ENCODE measurements at places on chromosomes 5 and 9. TPM values are rescaled to one million over a fixed set of nuclear protein-coding genes. Genes with fewer than 3 reads are reported as not detected.

DNA sequence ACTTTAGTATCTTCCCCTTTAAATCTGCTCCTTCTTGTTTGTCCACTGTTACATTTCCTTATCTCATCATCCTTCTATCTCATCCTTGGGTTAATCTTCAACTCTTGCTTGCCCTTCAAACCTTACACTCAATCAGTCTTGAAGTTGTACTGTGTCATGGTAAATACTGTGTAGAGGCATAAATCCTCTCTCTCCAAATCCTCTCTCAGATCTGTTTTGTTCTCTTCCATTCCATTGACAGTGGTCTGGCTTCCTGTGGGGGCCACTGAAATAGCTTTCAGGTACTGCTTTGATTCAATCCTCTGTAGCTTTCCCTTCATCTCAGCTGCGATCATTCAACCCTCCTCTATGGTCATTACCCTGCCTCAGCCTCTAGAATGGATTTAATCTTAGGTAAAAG lies 104.0 kb downstream of the PLCXD3 start:
- no peak for DNase-seq

GRCh38 chr9:99002706-99003105 lies 59.0 kb downstream of the COL15A1 start:
- DNase-seq: no peak

GRCh38 chr5:138600446-138600845 lies 25.2 kb upstream of the HSPA9 start:
- no peak for DNase-seq

DNA sequence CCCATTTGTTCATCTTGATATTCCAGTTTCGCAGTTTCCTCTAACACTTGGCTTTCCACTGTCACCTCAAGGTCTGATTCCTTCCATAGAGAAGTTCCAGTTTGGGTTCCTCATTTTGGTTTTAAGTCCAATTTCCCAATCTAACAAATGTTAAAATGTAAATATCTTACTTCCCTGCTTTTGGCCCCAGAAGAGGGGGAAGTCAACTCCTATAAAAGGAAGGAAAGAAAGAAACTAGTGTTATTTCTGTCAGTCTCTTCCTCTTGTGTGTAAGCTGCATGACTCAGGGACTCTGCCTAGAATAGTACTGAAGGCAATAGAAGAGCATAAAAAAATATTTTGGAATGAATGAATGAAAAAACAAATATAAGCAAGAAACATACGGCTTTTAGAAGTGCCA lies 127.5 kb upstream of the CCNG1 start:
- DNase-seq: no peak

GRCh38 chr9:17744786-17745185 lies 165.9 kb downstream of the SH3GL2 start:
- no peak for DNase-seq

UBAP2 gene
- 65.1 TPM for total RNA-seq

GRCh38 chr5:31962871-31963307 lies 211.2 kb downstream of the GOLPH3 start:
- DNase-seq: no peak

DNA sequence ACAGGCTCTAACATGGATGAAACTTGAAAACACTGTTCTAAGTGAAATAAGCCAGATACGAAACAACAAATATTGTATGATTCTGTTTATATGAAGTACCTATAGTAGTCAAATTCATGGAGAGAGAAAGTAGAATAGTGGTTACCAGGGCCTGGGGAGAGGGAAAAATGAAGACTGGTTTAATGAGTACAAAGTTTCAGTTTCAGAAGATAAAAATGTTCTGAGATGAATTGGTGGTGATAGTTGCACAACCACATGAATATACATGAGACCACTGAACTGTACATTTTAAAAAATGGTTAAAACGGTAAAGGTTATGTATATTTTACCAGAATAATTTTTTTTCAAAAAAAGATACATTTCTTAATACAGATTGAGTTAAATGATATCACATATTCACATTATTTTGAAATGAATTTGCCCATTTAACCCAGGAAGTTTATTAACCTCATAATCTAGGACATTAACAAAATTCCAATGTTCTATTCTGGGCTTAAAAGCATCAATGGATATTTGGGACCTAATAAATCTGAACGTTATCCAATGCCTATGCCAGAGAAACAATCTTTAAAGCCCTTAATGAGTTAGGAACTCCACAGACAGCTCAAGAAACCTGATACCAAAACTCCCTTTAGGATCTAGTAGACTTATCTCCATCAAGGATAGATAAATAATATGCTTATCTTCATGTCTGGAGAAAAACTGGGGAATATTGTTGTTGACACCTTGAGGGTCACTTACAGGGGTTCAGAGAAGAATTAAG lies 521.3 kb downstream of the EFNA5 start:
- DNase-seq: no peak

KIF20A gene
- 8.7 TPM for total RNA-seq

DNA sequence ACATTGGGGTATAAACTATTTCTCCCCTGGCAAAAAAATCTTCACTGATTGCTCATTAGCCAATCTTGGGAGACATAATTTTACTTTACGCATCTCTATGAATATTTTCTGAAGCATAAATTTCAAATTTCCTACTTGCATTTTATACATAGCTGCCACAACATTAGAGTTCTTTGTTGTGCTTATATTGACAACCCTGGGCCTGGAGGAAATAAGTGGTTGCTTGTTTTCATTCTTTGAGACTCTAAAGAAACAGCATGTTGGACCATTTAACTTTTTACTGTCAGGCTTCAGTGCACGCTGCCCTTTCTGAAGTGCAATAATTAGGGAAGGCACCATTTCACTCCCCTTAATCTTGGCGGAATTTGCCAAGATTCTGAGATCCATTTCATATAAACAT lies 142.6 kb downstream of the MRPS30 start:
- DNase-seq: no peak

GRCh38 chr9:132543960-132544359 lies 38.4 kb upstream of the BARHL1 start:
- DNase-seq: no peak

DNA sequence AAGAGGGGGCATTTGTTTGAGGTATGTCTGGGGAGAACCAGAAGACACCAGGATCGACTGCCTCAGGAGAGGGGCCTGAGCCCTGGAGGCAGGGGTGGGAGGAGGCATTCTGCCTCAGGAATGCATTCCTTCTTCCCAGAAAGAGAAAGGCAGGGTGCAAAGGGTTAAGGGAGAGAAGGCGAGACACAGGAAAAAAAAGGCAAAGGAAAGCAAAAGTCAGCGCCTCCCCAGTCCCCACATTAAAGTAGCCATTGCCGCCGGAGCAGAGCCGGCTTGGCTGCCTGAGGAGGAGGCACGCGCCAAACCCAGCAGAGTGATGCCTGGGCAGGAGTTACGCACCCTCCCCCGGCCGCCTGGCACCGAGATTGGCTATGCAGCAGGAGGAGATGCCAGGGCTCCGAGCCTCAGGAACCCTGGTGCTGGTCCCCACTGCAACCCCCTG lies 123.8 kb upstream of the PHYKPL start:
- DNase-seq: peak; percentile 35

GRCh38 chr9:134348404-134349155 lies 22.3 kb downstream of the RXRA start:
- DNase-seq: no peak

APBA1 gene
- 13.0 TPM for total RNA-seq

DNA sequence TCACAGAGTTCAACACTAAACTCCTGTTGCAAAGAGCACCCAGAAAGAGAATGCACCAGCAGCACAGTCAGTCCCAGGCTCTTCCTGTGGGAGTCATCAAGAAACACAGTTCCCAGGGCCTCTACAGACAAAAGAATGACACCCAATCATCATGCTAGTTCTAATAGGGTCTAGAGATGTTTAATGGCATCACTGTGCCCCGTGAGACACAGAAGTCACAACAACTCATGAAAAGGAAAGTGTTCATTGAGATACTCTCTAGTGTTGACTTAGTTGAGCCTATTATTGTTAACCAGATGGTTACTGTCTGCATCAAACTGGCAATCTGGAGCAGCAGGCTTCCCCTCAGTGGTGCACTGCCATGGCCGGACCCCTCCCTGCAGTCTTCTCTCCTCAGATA lies 1.6 kb downstream of the KLHL3 start:
- no peak for DNase-seq

DNA sequence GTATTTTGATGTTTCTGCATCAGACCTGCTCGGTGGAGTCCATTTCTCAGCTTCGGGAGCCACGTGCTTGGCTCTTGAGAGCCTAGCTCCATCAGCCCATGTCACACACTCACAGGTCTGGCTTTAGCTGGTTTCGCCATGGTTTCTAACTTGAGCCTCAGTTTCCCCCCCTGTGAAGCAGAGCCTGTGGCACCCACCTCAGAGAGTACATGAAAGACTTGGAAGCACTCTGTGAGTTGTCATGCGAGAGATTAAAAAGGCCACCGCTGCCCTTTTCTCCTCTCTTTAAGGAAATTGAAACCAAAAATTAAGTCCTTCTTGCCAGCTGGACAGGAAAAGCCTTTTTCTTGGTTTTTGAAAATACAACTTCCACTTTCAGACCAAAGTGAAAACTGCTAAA lies 8.8 kb downstream of the TENT4A start:
- DNase-seq: no peak

DNA sequence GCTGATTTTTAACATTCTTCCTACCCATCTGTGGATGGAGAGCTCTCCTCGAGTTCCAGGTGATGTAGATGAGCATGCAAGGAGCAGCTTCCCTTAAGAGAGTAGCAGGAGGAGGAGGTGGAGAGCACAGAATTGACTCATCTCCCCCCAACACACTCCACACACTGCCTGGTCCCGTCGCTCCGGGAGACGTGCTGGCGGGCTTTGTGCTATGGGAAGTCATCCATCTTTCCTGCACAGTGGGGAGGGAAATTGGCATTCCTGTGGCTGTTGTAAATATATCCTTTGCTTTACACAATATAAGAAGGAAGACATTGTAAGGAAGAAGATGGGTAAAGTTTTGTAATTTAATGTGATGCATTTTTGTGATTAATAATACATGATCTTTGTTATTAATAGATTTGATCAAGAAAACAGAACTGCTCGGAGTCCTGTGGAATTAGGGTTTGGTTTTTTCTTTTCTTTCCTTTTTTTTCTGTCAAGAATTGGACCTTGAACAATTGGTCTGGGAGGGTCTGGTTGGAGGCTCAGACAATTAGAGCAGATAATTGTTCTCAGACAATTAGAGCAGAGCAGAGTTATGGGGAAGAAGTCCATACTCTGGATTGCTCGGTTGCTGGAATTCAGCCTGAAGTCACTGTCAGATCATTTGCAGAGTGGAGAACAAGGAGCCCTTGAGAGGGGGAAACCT lies 297.8 kb downstream of the GADD45G start:
- no peak for DNase-seq

PIP5K1B gene
- 0.27 TPM for total RNA-seq

Data from glutamatergic neuron (in vitro differentiated cells).